ENCODE measurements at places on chromosomes 13 and 19.
A peak's percentile ranks its signal among the peaks of the same experiment; 100 is the strongest.

- DNase-seq, result no peak
Measured at GRCh38 chr19:34692549-34692948, 15.1 kb downstream of the ZNF302 start.

DNA sequence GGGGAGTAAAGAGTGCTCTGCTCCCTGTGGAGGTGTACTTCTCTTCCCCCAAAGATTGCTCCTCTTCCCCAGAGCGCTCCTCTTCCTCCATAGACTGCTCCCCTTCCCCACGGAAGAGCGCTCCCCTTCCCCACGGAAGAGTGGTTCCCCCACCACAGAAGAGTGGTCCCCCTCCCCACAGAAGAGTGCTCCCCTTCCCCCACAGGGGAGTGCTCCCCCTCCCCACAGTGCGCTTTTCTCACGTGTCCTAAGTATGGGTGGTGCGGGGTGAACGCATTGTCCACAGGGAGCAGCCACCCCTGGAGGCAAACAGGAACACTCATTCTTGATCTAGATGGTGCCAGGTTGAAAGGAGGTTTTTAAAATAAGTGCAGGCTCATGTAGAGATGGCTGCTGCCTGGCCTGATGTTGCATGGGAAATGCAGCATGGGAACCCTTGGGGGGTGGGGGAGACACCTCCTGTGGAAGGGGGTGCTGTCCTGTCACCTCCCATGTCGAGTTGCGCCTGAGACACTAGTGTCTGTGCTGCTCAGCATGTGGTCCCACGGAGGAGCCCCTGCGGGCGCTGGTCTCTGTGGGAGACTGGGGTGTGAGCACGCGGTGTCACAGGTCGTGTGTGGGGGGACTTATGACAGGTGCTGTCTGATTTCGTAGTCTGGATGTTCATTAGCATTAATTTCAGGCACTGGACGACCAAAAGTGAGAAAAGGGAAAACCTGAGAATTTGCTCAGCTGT lies 52.2 kb downstream of the ATP11A start:
- DNase-seq, result no peak

GRCh38 chr19:2199215-2199614 lies 35.5 kb downstream of the DOT1L start:
- DNase-seq, result no peak

GRCh38 chr13:97629601-97630272 lies 195.8 kb downstream of the RAP2A start:
- no peak for DNase-seq

DNA sequence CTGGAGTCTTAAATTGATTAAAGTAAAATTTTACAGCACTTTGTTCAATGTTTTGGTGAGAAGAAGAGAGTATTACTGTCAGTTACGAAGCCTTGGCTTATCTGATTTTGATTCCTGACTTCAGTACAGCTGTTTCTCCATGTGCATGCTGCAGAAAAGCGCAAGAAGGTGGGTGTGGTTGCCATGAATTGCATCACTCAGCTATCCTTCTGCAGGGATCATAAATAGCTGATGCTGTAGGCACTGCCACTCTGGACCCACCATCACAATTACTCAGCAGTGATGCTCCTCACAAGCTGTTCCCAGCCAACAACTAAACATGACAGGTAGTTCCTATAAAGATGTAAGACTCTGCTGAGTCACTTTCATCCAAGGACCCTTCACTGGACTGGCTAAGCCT lies 321.2 kb downstream of the IRS2 start:
- peak; percentile 11 for DNase-seq

DNA sequence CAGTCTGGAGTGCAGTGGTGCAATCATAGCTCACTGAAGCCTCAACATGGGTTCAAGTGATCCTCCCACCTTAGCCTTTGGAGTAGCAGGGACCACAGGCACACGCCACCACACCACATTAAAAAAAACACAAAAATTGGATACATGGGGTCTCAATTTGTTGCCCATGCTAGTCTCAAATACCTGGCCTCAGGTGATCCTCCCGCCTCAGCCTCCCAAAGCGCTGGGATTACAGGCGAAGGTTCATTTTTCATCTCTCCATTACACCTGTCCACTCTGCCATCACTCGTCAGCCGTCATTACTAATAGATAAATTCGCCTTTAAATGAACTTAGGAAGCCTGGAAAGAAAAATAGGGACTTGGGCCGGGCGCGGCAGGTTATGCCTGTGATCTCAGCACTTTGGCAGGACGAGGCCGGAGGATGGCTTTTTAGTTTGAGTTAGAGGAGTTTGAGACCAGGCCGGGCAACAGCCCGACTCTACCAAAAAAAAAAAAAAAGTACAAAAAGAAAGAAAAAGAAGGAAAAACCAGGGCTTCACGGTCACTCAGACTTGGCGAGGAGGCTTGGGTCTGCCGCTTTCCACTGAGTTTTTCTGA lies 685 bp upstream of the SUPT5H start:
- DNase-seq, result no peak

GRCh38 chr19:3058821-3059314 lies 3.4 kb downstream of the TLE5 start:
- no peak for DNase-seq

DNA sequence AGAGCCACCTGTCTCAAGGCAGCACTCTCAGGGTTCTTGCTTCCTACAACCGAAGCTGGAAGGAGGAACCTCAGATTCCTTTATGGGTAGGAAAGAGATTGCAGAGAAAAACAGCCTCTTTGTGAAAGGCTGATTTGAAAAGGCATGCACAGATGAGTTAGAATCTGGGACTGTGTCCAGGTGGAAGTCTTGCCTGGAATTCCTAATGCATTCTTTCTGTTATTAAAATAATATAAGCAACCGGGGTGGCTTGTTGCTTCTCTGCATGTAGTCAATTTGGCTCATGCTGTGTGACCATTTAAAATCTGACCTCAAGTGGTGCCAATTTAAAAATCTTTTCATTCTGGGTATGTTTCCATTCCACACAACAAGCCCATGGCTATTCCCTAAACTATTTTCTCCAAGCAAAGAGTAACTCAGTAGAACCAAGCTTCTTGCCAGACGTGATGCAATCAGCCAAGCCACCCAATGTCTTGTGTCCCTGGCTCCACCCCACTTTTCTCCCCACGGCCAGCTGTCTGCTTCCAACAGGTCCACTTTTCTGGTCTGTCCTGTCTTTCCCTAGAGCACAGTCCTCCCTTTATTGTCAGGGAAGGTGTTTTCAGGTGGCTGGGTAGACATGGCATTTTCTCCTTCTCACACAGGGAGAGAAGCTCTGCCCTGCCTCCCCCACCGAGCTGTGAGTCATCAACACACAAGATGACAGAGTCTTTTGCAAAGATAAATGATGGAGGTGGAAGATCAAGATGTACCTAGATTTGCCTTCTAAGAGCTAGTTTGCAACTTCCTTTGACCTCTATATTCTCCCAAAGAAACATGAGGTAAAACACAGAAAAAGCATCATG lies 394.3 kb downstream of the FOXO1 start:
- DNase-seq, result peak; percentile 68

DNA sequence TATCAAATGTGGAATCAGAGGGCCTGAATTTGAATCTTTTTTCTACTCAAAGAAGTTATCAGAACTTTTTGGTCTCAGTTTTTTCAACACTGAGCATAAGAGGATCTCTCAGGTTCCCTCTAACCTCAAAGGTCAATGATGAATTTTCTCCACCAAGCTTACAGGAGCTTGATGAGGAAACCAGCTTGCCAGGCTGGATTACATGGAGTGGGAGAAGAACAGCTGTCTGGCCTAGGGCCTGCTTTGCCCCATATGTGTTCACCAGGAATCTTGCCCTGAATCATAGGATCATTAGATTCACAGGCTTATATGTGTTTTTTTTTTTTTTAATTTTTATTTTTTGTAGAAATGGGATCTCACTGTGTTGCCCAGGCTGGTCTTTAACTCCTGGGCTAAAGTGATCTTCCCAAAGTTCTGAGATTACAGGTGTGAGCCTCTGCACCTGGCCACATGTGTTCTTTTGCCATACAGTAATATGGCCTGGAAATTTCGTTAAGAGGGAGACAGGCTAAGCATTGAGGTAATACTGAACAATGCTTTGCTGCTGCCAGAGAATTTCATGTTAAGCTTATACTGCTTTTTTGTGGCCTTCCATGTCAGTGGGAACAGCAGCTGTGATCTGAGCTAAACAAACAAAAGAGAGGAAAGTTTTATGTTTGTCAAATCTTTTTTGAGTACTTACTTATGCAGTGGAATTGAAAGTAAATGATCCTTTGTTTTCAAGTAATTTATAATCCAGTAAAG lies 110.6 kb downstream of the DNAJC3 start:
- no peak for DNase-seq

GRCh38 chr19:291006-291521 lies at the start of gene PLPP2:
TSS of gene PLPP2 (minus strand) at chr19:291403. CDS start at chr19:291336, 67 bp downstream.
- DNase-seq, result no peak

- peak; percentile 72 for DNase-seq
Measured at GRCh38 chr19:16041299-16041990, 34.9 kb upstream of the TPM4 start.

- DNase-seq, result peak; percentile 49
Measured at GRCh38 chr13:50126993-50127725, 111.9 kb downstream of the KCNRG start.

DNA sequence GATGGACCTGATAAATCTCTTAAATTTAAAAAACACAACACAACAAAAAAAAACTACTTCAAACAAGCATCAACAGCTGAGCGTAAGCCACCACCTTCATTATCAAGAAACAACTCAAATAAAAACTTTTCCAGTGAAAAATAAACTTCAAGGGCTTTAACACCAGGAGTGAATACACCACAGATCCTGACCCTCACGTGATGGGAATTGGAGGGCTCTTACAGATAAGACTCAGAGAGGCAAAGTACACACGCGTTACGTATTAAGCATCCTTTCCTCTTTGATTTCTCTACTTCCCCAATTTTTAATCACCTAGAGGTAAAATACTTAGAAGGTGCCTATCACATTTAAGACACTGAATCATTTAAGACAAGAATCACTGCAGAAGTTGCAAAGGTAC lies 573 bp upstream of the STARD13 start:
- DNase-seq, result no peak

- DNase-seq, result peak; percentile 87
Measured at GRCh38 chr13:24033527-24034302, 126.8 kb upstream of the SPATA13 start.

DNA sequence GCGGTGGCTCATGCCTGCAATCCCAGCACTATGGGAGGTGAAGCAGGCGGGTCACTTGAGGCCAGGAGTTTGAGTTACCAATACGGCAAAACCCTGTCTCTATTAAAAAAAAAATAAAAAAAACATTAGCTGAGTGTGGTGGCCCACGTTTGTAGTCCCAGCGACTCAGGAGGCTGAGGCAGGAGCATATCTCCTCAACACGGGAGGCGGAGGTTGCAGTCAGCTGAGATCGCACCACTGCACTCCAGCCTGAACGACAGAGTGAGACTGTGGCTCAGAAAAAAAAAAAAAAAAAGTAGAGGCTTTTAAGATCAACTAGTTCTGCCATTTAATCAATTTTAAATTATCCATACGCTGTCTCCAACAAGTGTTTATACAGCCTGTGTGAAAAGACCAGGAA lies 1130.3 kb downstream of the PCDH9 start:
- no peak for DNase-seq

DNA sequence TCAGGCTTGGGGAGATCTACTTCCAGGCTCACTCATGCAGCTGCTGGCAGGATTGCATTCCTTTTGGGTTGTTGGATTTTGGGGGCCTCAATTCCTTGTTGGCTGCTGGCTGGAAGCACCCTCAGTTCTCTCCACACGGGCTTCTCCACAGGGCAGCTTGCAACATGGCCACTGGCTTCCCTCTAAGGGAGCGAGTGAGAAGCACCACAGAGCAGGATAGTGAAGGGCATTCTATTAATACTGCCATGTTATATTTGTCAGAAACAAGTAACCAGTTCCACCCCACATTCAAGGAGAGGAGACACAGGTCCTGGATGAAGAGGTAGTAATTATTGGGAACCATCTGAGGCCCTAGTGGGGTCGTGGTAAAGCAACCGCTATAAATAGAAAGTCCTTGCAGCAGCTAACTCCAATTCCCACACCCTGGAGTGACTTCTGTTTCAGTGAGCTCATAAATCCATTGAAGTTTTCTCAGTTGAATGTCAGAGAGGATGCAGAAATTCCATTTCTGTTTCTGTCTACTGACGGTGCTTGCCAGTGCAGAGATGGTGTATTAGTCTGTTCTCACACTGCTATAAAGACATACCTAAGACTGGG lies 558.9 kb downstream of the IRS2 start:
- no peak for DNase-seq

DNA sequence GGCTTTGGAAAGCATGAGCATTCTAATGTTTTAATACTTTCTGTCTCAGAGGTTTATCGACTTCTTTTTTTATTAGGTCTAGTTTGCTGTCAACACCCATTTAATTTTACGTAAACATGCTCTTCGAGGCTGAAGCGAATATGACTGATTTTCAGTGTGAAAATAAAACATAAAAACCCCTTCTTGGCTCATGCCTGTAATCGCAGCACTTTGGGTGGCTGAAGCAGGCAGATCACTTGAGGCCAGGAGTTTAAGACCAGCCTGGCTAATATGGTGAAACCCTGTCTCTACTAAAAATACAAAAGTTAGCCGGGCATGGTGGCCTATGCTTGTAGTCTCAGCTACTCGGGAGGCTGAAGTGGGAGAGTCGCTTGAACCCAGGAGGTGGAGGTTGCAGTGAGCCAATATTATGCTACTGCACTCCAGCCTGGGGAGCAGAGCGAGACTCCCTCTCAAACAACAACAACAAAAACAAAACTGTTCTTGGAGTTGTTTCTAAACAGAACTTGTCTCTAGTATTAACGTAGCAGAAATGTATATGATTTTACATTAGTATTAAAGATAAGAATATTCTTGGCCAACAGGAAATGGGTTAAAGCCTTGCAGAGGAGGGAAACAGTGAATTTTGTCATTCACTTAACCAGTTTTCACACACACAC lies 7.1 kb upstream of the IGFL3 start:
- DNase-seq, result no peak

GRCh38 chr13:90015565-90016507 lies 1331.7 kb upstream of the MIR17HG start:
- no peak for DNase-seq

DNA sequence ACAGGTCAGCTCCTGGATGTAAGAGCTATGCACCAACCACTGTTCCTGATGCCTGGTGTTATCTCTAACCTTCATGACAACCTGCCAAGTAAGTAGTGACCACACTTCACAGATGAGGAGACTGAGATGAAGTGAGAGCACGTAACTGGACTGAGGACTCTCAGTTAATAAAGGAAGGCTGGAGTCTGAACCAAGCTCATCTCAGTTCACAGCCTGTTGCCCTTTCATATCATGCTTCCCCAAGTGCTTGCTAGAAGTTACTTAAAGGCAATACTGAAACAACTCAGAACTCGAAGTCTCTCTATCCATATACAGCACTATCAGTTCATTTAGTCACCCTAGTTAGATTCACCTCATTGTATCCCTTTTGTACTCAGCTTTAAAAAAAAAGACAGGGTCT lies 119.7 kb downstream of the ABCC4 start:
- no peak for DNase-seq

GRCh38 chr13:36763126-36763722 lies 55.8 kb upstream of the RFXAP start:
- DNase-seq, result no peak

GRCh38 chr13:45817833-45818232 lies 33.7 kb downstream of the SIAH3 start:
- no peak for DNase-seq
